Upper lobe of right lung (tissue), 1 donor: ENCODE measurements at places on chromosomes 7 and 10. TPM values are rescaled to one million over a fixed set of nuclear protein-coding genes. Genes with fewer than 3 reads are reported as not detected.
A peak's percentile ranks its signal among the peaks of the same experiment; 100 is the strongest.

DNA sequence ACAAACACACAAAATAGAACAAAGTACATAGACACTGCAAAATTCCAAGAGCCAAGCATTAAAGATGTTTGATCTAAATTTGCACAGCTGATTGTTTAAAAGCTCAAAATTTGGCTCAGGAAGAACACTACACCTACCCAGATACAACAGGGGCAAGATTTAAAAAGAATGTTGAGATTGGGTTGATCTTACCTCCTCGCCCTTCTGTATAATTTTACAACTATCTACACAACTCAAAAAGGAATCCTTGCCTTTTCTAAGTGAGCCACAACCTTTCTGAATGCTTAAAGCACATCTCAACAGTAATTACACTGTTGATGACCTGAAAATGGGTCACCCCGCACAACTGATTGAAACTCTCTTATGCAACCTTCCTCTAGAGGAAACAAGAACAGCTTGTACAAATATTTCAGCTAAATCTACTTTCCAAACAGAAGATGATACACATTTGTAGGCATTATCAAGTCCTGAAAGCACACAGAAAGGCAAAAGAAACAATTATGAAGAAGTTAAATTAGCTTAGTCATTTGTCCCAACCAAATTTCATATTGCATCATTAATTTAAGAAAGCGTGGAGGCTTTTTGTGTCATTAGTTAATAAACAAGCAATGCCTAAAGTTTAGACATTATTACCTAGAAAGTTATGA lies 75.5 kb downstream of the UBE2H start:
- peak overlapping the region; percentile 70 for H3K27ac ChIP-seq
- peaks cover 7% of the 10 kb centered on the region for H3K36me3 ChIP-seq
- H3K4me1 ChIP-seq = peaks cover 28% of the 10 kb centered on the region
- H3K4me3 ChIP-seq = no peak overlapping the region
- no peaks in the 10 kb centered on the region for H3K27me3 ChIP-seq

- H3K27ac ChIP-seq = no peak overlapping the region
- no peak for DNase-seq
- peaks cover 70% of the 10 kb centered on the region for H3K36me3 ChIP-seq
- peaks cover 19% of the 10 kb centered on the region for H3K4me1 ChIP-seq
- no peak overlapping the region for H3K4me3 ChIP-seq
Observed at GRCh38 chr10:95688648-95689047, 5.1 kb downstream of the TCTN3 start.

Gene PILRA
- 36.9 TPM for total RNA-seq

DNA sequence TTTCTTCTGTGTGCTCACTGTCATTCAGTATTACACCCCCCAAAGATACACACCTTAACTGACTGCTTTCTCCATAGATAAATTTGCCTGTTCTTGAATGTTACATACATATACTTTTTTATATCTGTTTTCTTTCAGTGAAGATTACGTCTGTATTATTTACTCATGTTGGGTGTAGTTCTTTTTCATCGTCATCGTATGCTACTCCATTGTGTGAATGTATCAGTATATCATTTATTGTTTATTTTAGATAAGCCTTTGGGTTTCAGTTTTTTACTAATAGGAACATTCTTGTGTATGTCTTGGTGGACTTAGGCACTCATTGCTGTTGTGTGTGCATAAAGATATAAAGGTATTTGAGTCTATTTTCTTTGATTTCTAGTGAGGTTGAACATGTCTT lies 64.4 kb downstream of the SEPTIN7 start:
- peaks cover 3% of the 10 kb centered on the region for H3K4me1 ChIP-seq
- H3K36me3 ChIP-seq = peaks cover 29% of the 10 kb centered on the region
- no peak for DNase-seq

Gene MRPS17
- 12.6 TPM for total RNA-seq

Gene CYP3A5
- total RNA-seq = 15.1 TPM

Gene GBX1
- total RNA-seq = not detected

DNA sequence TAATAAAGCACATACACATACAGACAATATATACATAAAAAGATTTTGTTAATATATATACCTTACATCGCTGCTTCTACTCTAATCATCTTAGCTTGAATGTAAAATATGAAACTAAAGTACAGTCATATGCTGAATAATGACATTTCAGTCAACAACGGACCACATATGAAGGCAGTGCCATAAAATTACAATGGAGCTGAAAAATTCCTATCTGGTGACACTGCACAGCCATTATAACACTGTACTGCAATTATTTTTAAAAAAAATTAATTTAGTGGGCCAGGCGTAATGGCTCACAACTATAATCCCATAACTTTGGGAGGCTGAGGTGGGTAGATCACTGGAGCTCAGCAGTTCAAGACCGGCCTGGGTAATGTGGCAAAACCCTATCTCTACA lies 122.3 kb downstream of the JMJD1C start:
- no peaks in the 10 kb centered on the region for H3K4me1 ChIP-seq
- H3K27me3 ChIP-seq = no peaks in the 10 kb centered on the region
- no peaks in the 10 kb centered on the region for H3K36me3 ChIP-seq
- no peak overlapping the region for H3K27ac ChIP-seq

Gene TTYH3
- total RNA-seq = 48.8 TPM

Gene COX15
- total RNA-seq = 32.2 TPM

- no peak overlapping the region for H3K4me3 ChIP-seq
- no peaks in the 10 kb centered on the region for H3K4me1 ChIP-seq
Observed at GRCh38 chr7:26429168-26429567, 137.5 kb downstream of the SNX10 start.

- no peaks in the 10 kb centered on the region for H3K27me3 ChIP-seq
- no peaks in the 10 kb centered on the region for H3K36me3 ChIP-seq
- H3K4me1 ChIP-seq = peaks cover 8% of the 10 kb centered on the region
- no peak overlapping the region for H3K27ac ChIP-seq
Observed at GRCh38 chr7:35725280-35725680, 30.3 kb upstream of the HERPUD2 start.

DNA sequence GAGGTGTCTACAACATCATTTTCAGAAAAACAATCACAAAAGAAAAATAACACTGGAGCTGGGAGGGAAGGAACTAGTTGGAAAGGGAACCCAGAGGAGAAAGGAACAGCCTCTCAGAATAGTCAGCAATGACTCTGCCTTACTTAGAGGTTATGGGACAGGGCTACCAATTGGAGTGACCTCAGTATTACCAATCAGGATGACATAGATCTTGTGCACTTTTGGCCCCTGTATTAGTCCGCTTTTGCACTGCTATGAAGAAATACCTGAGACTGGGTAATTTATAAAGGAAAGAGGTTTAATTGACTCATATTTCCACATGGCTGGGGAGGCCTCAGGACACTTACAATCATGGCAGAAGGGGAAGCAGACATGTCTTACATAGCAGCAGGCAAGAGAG lies 99.7 kb upstream of the SDK1 start:
- H3K36me3 ChIP-seq = no peaks in the 10 kb centered on the region
- no peaks in the 10 kb centered on the region for H3K27me3 ChIP-seq
- H3K4me3 ChIP-seq = no peak overlapping the region
- no peak overlapping the region for H3K27ac ChIP-seq

GRCh38 chr7:15463801-15464666 lies 97.8 kb downstream of the AGMO start:
- DNase-seq = no peak
- H3K4me1 ChIP-seq = no peaks in the 10 kb centered on the region
- no peaks in the 10 kb centered on the region for H3K27me3 ChIP-seq
- no peaks in the 10 kb centered on the region for H3K36me3 ChIP-seq

Gene AKR1D1
- total RNA-seq = not detected

GRCh38 chr7:35894721-35895120 lies 93.9 kb downstream of the SEPTIN7 start:
- no peak overlapping the region for H3K27ac ChIP-seq
- no peaks in the 10 kb centered on the region for H3K4me1 ChIP-seq
- DNase-seq = no peak
- peaks cover 23% of the 10 kb centered on the region for H3K36me3 ChIP-seq
- no peaks in the 10 kb centered on the region for H3K27me3 ChIP-seq
- no peak overlapping the region for H3K4me3 ChIP-seq

GRCh38 chr10:49187044-49187484 lies 1.1 kb downstream of the TMEM273 start:
- H3K27ac ChIP-seq = peak overlapping the region; percentile 14
- H3K36me3 ChIP-seq = no peaks in the 10 kb centered on the region
- H3K4me3 ChIP-seq = peak overlapping the region; percentile 48
- no peaks in the 10 kb centered on the region for H3K27me3 ChIP-seq

Gene MTG1
- total RNA-seq = 33.0 TPM

Gene VSIR
- 128 TPM for total RNA-seq

- no peak overlapping the region for H3K27ac ChIP-seq
- H3K4me1 ChIP-seq = peaks cover 6% of the 10 kb centered on the region
- H3K36me3 ChIP-seq = no peaks in the 10 kb centered on the region
- DNase-seq = no peak
- no peaks in the 10 kb centered on the region for H3K27me3 ChIP-seq
- H3K4me3 ChIP-seq = no peak overlapping the region
Observed at GRCh38 chr10:94131885-94132284, 138.2 kb downstream of the PLCE1 start.

- no peaks in the 10 kb centered on the region for H3K27me3 ChIP-seq
- no peak for DNase-seq
- no peaks in the 10 kb centered on the region for H3K4me1 ChIP-seq
Observed at GRCh38 chr7:74134117-74134620, 40.0 kb upstream of the EIF4H start.

Gene NCF1
- total RNA-seq = 32.8 TPM

Gene KAZALD1
- total RNA-seq = 8.4 TPM

GRCh38 chr10:115947104-115947503 lies 325.9 kb downstream of the GFRA1 start:
- H3K27ac ChIP-seq = no peak overlapping the region
- H3K36me3 ChIP-seq = no peaks in the 10 kb centered on the region
- DNase-seq = no peak
- H3K4me1 ChIP-seq = no peaks in the 10 kb centered on the region
- no peak overlapping the region for H3K4me3 ChIP-seq
- H3K27me3 ChIP-seq = no peaks in the 10 kb centered on the region
